ENCODE measurements at places on chromosomes 1 and 21.
A peak's percentile ranks its signal among the peaks of the same experiment; 100 is the strongest.

DNA sequence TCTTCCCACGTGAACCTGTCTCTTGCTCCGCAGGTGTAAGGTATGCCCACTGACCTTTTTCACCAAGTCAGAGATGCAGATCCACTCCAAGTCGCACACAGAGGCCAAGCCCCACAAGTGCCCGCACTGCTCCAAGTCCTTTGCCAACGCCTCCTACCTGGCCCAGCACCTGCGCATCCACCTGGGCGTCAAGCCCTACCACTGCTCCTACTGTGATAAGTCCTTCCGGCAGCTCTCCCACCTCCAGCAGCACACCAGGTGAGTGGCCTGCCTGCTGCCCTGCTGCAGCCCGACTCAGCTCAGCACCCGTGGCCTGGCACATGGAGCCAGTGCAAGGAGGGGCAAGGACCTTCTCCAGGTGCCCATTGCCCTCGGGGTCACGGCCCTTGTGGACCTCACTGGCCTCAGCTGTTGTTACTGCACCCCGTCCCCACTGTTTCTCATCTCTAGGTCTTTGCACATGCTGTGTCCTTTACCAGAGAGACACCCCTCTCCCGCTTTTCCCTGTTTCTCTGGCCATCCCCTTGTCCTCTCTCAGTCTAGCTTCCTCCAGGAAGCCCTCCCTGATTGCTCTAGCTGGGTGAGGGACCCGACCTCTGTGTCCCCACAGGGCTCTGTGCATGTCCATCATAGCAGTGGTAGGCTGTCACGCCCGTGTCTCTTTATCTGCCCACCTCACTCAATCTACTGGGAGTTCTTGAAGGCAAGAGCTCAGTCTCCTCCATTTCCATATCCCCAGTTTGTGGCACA, 25.4 kb downstream of the ZNF362 start:
- no peak for DNase-seq

DNA sequence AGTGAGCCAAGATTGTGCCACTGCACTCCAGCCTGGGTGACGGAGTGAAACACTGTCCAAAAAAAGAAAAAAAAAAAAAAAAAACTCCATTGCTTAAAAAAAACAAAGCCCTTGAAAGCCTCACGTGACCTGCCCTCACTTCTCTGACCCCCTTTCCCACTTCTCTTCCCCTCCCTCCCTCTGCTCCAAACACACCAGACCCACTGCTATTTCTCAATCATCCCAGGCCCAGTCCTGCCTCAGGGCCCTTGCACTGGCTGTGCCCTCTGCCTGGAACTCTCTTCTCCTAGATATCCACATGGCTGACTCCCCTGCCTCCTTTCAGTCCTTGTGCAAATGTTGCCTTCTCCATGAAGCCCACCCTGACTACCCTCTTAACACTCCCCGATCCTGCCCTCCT, 45.4 kb upstream of the TARDBP start:
- no peak for DNase-seq

- DNase-seq = no peak
Observed at GRCh38 chr1:229896306-229896705, 170.7 kb upstream of the GALNT2 start.

GRCh38 chr1:99707535-99708142, 58.8 kb downstream of the FRRS1 start:
- peak; percentile 13 for DNase-seq

DNA sequence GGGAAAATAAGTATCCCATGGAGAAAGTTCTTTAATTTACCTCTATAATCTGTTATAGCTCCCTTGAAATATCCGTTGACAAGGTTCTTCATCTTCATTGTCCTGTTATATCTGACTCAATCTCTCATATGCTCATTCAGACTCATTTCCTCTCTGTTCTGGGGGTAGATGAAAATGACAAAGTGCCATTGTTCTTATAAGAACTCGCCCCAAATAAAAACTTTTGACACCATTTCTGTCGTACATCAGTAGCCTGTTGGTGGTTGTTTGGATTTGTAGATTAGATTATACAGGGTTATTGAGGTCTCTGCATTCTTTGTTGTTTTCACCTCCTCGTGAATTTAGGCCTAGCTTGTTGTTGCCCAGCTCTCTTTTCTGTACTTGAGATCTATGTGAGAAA, 55.2 kb upstream of the IPO9 start:
- DNase-seq = no peak

Data from cerebellum (tissue), 4 donors.